ENCODE measurements at places on chromosomes 16 and 17. TPM values are rescaled to one million over a fixed set of nuclear protein-coding genes. Genes with fewer than 3 reads are reported as not detected.

The KIF2B gene
- total RNA-seq, result not detected

The KLHL10 gene
- total RNA-seq, result 0.29 TPM

The KRT25 gene
- total RNA-seq, result not detected

The ABCC12 gene
- total RNA-seq, result 0.69 TPM

The HAS3 gene
- total RNA-seq, result 1.2 TPM

The CNTNAP4 gene
- not detected for total RNA-seq

The ZKSCAN2 gene
- 3.5 TPM for total RNA-seq

The OR3A3 gene
- not detected for total RNA-seq

The CD68 gene
- 75.3 TPM for total RNA-seq

The C17orf58 gene
- total RNA-seq, result 10.0 TPM

The DPEP2 gene
- total RNA-seq, result 3.4 TPM

The EFTUD2 gene
- 72.8 TPM for total RNA-seq

The TXNL4B gene
- 14.0 TPM for total RNA-seq

The TPSG1 gene
- total RNA-seq, result 1.6 TPM

The MAP2K4 gene
- 27.9 TPM for total RNA-seq

The PLXDC1 gene
- total RNA-seq, result 21.2 TPM

The MPP3 gene
- total RNA-seq, result 19.2 TPM

The USP43 gene
- 8.2 TPM for total RNA-seq

The SPATA33 gene
- 13.6 TPM for total RNA-seq

The MMP25 gene
- 1.1 TPM for total RNA-seq

The SHBG gene
- 0.89 TPM for total RNA-seq

The WSCD1 gene
- 2.6 TPM for total RNA-seq

The TRPV2 gene
- 31.0 TPM for total RNA-seq

The FNDC8 gene
- not detected for total RNA-seq

The CCL23 gene
- 2.2 TPM for total RNA-seq

The STAT5B gene
- 61.7 TPM for total RNA-seq

The ABAT gene
- total RNA-seq, result 26.0 TPM

The MPO gene
- total RNA-seq, result 0.06 TPM

The KRTAP2-3 gene
- total RNA-seq, result not detected

The MFSD6L gene
- 2.9 TPM for total RNA-seq

The UBE2I gene
- 100 TPM for total RNA-seq

The WNT9B gene
- total RNA-seq, result 0.14 TPM

The SP6 gene
- 0.14 TPM for total RNA-seq

The STH gene
- not detected for total RNA-seq

The ASB16 gene
- total RNA-seq, result 0.58 TPM

The SMPD3 gene
- total RNA-seq, result 225 TPM

The C16orf89 gene
- 25.0 TPM for total RNA-seq

The OSGIN1 gene
- total RNA-seq, result 22.4 TPM

The CRYBA1 gene
- total RNA-seq, result not detected

The ARL5C gene
- not detected for total RNA-seq

The TMEM114 gene
- not detected for total RNA-seq

The NTN3 gene
- total RNA-seq, result 0.46 TPM

The SCGB1C2 gene
- total RNA-seq, result not detected

The SRL gene
- 1.4 TPM for total RNA-seq

The GGT6 gene
- 21.3 TPM for total RNA-seq

The ALDOC gene
- total RNA-seq, result 39.8 TPM

The TMIGD1 gene
- not detected for total RNA-seq

The GRAP gene
- 7.8 TPM for total RNA-seq

The ACSM2A gene
- total RNA-seq, result 0.26 TPM

The NOXO1 gene
- total RNA-seq, result 2.7 TPM
